ENCODE measurements at places on chromosomes 1 and 21.
A peak's percentile ranks its signal among the peaks of the same experiment; 100 is the strongest.

DNA sequence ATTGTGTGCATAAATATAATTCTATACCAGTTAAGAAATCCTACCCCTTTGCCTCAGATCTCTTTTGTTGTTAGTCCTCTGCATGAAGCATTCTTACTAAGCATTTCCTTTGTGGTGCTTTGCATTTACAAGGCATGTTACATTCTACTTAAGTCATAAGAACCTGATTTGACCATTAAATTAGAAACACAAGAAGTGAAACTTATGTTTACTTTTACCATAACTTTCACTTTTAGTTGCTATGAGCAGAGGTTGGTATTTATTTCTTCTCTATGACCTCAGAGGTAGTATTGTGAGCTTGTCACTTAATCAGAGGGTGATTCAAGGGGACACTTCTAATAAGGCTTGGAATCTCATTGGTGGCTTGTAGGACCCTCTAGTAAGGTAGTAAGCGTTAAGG is 9.0 kb downstream of the FAM20B start:
- no peak for DNase-seq

- DNase-seq = no peak
These were observed 22.2 kb downstream of the MKNK1 start for GRCh38 chr1:46581681-46582455.

GRCh38 chr1:227234998-227235405 is 83.3 kb downstream of the CDC42BPA start:
- no peak for DNase-seq

DNA sequence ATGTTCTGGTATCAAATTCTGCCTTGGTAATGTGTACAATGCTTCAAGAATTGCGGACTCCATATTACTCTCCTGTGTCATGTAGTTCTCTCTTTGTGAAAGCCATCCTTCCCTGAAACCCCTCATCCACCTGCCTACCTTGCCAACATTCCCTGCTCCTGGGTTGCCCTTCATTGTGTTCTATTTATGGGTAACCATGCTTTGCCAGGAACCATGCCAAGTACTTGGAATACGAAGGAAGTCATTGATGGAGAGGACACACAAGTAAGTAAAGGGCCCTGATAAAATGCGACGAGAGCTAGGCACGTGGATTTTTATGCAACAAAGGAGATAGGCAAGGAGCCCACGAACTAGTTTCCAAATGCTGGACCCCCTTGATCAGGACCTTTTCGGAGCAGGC is 300.8 kb downstream of the DISC1 start:
- DNase-seq = no peak

DNA sequence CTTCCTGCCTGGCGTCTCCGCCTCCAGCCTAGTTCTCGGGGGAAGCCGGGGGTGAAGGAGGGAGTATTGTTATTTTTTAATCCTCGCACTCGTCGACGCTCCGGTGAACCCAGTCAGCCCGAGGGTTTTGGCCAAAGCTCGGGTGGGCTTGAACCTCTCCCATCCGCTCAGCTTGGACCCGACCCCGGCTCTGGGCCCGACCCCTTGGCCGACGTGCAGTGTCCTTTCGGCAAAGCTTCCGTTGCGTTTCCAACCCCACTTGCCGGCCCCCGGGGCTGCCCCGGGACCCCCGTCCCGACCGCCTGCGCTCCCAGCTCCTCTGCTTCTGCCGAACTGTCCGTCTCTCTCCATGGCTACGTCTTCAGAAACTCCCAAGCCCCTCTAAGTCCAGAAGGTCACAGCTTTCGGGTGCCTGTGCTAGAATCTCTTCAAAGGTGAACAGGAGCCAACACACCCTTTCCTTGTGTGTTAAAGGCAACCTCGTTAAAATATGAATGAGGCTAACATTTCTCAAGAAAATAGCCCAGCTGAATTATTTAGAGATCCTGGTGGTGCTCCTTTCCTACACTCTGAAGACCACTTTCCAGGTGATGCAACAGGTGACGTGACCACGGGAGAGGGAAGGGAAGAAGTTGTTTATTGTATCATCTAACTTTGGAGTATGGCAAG is 647 bp downstream of the DESI2 start:
- no peak for DNase-seq

- DNase-seq = no peak
These were observed 90.5 kb upstream of the JAK1 start for GRCh38 chr1:65056866-65057265.

- no peak for DNase-seq
These were observed 7.8 kb upstream of the PLEKHG5 start for GRCh38 chr1:6499296-6499695.

- DNase-seq = no peak
These were observed 11.3 kb upstream of the TACSTD2 start for GRCh38 chr1:58588396-58588795.

- DNase-seq = no peak
These were observed 6.0 kb downstream of the NUCKS1 start for GRCh38 chr1:205743977-205744376.

DNA sequence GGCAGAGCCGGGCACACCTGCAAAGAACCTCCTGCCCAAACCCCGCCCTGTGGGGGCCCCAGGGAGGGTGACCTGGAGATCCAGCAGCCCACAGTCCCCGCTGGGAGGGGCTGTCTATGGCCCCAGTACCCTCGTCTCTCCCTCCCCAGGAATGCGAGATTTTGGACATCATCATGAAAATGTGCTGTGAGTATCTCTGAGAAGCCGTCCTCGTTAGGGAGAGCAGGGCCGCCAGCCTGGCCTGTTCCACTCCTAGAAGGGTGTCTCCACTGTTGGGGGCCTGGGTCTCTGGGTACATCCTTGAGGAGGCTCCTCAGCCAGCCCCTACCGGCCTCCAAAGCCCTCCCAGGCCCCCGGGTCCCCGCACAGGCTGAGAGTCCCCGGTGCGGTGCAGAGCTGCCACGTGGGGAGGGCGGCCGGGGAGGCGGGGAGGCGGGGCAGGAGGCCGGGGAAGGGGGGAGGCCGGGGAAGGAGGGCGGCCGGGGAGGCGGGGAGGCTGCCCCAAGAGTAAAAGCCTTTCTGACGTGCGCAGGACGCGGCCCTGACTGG is 18.7 kb downstream of the COL6A1 start:
- DNase-seq = no peak

- DNase-seq = no peak
These were observed 21.9 kb downstream of the DPYD start for GRCh38 chr1:97898948-97899347.

DNA sequence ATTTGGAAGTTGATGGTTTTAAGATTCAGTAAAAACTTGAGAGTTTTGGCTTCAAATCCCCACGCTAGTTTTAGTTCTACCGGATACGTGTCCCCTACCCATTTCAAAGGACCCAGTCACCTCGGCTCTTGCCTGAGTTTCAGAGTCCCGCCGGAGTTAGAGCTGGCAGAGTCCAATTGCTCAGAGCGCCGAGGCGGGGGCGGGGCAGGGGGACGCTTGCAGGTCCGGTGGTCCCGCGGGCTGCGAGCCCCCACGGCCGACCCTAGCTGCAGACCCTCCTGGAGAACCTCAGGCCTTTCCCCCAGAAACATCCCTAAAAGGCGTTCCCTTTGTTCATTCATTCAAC is 765 bp upstream of the VPS45 start:
- peak; percentile 1 for DNase-seq

GRCh38 chr1:67020765-67021164 is 33.2 kb downstream of the SLC35D1 start:
- DNase-seq = no peak

DNA sequence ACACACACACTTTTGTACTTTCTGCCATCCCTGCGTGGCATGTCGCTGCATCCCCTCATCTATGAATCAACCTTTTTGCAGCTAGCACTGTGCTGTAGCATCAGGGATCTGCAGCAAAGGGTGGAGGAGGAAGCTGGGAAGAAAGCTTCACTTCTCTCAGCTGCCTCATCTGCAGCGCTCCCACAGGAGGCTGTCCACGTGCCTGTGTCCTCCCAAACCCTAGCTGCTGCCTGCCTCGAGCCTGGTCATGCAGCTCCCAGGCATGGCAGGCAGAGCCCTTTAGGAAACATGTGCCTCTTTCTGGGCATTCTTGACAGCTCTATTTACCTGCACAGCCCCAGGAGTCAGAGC is 262.1 kb upstream of the SGIP1 start:
- no peak for DNase-seq

- no peak for DNase-seq
These were observed 211.1 kb downstream of the SMYD3 start for GRCh38 chr1:246295968-246296367.

- DNase-seq = no peak
These were observed 95.3 kb downstream of the ACBD6 start for GRCh38 chr1:180407051-180407450.

DNA sequence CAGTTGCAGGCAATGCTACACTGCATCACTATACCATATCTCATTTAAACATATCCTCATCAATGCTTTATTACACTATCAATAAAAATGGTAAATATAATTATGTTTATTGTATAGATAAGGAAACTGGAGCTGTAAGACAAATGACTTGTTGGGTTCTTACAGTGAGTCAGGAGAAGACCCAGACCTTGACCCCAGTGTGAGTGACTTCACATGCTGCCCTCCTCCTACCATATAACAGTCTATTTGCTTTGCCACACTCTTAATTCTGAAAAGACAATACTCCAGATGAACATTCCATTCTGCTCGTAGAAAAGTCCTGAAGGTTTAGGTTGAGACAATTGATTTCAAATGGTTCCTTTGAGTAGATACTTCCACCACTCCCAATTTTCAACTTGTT is 550.5 kb downstream of the PLPP3 start:
- no peak for DNase-seq

- DNase-seq = no peak
These were observed 136.9 kb downstream of the BARHL2 start for GRCh38 chr1:90580176-90580575.

DNA sequence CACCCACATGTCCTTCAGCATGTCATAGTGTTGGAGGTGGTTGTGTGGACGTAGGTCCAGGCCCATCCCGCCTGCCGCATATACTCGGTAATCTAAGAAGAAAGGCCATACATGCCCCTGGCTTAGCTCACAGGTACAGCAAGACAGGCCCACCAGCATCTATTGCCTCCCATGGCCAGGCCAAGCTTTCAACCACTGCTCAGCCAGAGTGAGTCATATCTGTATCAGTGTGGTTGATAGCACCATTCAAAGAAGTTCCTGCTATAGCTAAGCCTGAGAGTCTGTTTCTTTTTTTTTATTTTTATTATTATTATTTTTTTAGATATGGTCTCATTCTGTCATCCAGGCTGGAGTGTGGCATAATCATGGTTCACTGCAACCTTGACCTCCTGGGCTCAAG is 17.0 kb downstream of the KLHDC8A start:
- DNase-seq = no peak

GRCh38 chr1:226692051-226692792 is 46.9 kb downstream of the ITPKB start:
- no peak for DNase-seq

DNA sequence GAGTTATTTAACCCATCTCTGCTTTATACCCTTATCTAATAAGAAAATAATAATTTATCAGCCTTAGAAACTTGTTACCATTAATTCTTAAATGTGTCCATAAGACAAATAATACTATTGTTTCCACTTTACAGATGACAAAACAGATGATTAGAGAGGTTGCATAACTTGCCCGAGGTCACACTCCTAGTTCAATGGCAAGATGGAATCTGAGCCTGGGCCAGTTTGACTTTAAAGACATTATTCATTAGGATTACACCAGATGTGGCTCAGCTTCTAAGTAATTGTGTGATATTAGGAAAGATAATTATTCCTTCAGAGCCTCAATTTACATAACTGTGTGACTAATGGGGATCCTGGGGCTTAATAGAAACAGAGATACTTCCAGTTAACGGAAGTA is 42.3 kb upstream of the KCNK2 start:
- DNase-seq = no peak

GRCh38 chr21:14353726-14354125 is 29.2 kb downstream of the HSPA13 start:
- no peak for DNase-seq

DNA sequence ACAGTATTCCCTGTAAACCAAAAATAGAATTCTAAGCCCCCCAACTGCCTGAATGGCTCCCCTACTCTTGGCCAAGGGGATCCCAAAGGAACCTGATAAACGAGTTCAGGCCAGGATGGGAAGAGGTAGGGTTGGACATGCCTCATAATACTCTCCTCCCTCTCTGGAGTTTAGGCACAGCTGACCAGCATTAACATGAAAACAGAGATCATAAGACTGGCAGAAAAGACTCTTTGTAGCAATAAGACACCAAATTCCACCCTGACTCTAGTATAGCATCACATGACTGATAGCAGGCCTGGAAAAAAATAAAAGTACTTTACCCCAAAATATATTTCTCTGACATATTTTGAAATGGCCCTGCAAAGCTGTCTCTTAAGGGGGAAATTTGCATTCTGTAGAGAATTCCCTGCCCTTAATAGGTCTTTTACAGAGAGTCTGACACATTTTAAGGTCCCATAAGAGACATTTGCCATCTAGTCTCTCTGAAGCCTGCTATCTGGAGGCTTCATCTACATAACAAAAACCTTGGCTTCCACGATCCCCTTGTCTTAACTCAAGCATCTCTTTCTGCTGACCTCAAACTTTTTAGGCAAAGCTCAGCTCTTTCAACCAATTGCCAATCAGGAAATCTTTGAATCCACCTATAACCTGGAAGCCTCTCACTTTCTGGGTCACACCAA is 55.9 kb downstream of the SIK1 start:
- no peak for DNase-seq

DNA sequence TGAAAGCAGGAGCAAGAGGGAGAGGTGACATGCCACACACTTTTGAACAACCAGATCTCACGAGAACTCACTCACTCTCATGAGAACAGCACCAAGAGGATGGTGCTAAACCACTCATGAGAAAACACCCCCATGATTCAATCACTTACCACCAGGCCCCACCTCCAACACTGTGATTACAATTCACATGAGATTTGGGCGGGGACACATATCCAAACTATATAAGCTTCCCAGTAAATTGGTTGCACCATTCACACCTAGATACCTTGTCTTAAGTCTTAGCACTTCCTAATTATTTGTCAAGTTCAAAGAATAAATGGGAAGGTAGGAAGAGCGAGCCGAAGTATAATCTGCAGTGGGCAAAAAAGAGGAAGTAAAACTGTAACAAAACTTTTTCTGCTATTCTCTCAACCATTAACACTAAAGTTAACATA is 34.3 kb downstream of the AMY1C start:
- no peak for DNase-seq

DNA sequence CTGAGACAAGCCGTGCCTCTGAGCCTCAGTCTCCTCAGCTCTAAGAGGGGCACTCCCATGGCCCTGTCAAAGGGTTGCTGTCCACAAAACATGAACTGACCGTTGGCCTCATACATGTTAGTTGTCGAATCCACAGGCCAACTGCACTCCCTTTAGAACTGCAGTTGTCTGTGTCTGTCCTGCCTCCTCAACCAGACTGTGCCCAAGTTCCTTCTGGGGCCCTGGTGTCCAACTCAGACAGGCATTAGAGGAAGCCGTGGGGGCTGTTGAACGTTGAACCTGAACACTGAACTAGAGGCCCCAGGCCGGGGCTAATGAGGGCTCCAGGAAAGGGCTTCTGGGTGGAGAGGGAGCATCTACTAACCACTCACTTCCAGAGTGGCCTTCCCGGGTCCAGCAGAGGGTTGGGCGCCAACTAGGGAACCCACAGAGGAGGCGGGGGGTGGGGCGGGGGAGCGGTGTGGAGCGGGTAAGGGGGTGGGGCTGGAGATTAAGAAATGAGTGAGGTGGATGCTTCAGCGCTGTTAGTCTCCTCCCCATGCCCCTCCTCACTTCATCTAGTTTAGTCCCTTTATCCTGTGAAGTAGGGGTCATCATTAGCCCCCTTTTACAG is at the start of gene RAB42:
TSS of gene RAB42 (plus strand) at position 558 of the 613 bp plus-strand sequence. CDS start 247 bp downstream, outside the sequence.
- no peak for DNase-seq

Measured in stimulated activated CD8-positive, alpha-beta memory T cell treated with anti-CD3 and anti-CD28 coated beads, Interleukin-4, amount 100 ng/mL, for 1 hour (primary cell).